ENCODE measurements at places on chromosomes 3 and 15.

- no peak for DNase-seq
Observed at GRCh38 chr3:117063930-117064329, 354.4 kb downstream of the TUSC7 start.

DNA sequence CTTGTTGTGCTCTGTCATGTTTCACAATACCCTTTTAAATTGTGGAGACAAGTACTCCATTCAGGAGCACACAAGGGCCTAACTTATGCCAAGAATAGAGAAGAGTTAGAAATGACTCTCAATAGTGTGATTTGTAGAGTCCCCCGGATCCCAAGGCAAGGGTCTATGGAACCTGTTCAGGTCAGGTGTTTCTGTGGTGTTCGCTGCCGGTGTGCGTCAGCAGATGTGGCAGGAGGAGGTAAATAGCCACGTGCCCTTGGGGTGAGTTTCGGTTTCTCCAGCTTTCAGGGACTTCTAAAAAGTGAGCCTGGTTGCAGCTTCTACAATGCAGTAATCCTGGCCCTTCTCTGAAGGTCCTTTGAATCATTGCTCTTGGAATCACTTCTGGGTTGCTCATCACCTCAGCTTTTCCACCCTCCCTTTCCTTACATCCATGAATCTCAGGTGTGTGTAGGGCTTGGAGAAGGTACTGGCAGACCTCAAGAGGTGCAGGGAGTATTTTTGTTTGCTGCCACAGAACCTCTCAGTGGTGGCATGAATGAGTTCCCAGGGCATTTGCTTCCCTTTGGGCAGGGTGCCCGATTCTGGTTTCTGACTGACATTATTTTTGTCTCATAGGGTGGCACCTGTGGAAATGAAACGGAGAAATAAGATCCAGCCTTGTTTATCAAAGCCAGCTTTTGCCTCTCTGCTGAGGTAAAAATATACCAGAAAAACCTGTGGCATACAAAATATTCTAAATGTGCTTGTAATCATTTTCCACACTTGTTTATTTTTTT is 7.3 kb downstream of the ST3GAL6 start:
- DNase-seq = no peak

- no peak for DNase-seq
Observed at GRCh38 chr3:18085429-18085828, 339.7 kb downstream of the SATB1 start.

GRCh38 chr3:105829229-105829628 is 39.6 kb downstream of the CBLB start:
- no peak for DNase-seq

DNA sequence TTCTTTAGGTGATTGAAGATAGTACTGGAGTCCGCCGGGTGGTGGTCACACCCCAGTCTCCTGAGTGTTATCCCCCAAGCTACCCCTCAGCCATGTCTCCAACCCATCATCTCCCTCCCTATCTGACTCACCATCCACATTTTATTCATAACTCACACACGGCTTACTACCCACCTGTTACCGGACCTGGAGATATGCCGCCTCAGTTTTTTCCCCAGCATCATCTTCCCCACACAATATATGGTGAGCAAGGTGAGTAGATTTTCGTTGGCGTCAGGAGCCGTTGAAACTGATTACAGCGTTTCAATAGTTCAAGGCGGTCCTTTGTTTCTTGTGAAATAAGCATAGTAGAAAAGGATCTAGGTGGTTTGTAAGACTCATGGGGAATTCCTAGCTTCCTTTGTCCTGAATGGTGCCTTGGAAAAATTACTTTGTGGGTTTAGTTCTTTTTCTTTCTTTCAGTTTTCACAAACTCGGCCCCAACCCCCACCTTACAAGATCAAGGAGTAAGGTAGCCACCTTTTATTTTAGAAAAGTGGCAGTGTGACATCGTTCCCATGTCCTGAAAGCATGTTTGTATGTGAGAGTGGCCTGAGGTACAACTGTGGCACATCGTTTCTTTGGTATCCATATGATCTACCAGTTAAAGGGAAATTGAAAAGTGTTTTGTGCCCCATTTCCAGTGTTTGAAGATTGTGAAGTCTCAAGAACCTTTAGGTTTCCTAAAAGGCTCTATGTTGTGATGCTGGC is 200.6 kb downstream of the GHSR start:
- DNase-seq = no peak

GRCh38 chr3:156371701-156372100 is 183.2 kb downstream of the SSR3 start:
- DNase-seq = no peak

GRCh38 chr15:57095896-57096295 is 177.5 kb downstream of the TCF12 start:
- DNase-seq = no peak

DNA sequence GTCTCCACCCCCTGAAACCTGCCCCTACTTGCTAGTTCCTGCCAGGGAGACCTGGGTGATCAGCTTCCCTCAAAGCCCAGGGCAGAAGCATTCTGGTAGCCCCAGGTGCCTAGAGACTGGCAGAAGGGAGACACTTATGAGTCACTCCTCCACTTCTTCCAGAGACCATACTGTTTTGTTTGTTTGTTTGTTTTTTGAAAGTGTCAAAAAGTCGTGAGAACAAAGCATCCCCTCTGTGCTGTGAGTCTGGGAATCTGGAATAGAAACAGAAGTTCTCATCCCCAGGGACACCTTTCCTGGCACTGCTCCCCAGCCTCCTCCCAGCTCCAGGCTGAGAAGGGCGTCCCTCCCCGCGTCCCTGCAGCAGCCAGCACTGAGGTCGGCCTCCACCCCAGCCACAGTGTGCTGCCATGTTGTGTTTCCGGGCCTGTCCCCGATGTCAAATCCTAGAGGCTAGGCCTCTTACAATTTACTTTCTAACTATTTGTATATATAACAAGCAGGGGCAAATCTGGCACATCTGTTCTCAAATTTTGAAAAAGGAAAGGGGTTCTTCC is 573.0 kb downstream of the RBMS3 start:
- DNase-seq = no peak

DNA sequence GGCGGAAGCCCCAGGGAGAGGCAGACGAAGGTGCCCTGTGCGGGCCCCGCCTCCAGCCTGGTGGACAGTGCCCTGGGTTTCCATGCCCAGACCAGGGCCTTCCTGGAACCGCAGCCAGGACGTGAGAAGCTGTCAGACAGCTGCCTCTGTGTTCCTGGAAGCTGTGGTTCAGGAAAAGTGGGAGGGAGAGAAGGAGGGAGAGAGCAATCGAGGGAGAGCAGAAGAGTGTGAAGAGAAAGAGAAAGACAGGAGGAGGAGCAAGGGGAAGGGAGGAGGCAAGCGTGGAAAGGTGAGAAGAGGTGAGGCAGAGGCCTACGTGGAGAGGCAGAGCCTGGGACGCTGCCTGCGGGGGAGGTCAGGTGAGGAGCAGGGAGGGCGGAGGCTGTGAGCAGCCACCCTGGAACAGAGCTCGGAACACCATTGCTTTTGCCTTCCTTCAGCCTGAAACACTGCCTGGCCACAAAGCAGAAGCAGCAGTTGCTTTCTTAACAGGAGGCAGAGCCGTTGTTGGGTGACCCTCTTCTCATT is 18.6 kb downstream of the ZDHHC19 start:
- DNase-seq = no peak

GRCh38 chr3:111695636-111696117 is 100.5 kb upstream of the ZBED2 start:
- no peak for DNase-seq

DNA sequence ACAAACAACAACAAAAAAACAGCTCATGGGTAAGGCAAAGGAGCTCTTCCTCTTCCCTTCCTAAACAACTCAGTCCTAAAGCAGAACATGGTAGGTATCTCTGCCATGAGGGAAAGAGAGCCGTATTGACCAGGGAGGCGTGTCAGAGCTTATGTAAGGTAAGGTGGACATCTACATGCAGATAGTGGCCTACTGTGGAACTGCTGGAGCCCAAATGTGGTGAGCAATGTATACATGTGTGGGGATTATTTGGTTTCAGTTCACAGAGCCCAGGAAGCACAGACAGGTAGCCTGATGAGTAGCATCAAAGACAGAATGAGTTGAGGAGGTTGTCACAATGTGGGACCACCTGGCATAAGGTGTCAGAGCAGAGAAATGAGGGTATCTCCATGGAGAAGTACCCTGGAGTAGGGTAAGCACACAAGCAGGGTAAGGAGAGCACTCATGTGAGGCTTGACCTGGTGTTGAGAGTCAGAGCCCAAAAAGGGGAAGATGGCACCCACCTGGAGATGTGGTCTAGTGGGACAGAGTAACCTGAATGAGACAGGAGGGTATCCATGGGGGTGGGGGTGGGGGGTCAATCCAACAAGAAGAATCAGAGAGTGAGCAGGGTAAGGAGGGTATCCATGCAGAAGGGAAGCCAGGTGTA is 45.5 kb downstream of the DENND6A start:
- no peak for DNase-seq

- DNase-seq = no peak
Observed at GRCh38 chr3:51353131-51353530, 32.0 kb upstream of the MANF start.

- no peak for DNase-seq
Observed at GRCh38 chr15:52224211-52224610, 33.0 kb upstream of the GNB5 start.

DNA sequence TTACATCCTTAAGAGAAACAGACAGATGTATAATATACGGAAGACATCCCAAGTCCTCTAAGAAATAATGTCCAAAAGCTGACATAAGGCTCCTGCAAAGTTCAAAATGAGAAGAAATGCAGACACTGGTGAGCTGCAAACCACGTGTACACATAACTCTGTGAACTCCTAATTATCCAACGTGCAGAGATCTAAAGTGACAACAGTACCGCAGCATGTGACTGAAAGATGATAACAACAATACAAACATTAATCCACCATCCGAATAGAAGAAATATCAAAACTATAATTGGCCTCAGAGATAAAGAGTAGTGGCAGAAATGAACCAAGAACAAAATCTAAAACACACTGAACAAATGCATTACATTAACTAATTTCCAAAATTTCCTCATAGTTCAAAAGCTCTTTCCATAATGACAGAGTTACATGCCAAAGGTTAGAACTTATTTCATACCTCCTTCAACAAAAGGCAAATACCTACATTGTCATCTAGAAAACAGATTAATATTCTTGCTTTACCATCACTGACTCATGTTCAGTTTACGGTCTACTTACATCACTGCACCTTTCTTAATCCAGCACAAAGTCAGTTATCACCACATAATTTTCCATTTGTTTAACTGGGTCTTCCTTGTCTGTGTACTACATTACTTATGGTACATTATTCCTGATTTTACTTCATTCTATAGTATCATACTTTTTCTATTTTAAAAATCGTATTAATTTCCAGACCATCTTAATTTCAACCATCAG is 2.2 kb downstream of the PDCD10 start:
- no peak for DNase-seq

- no peak for DNase-seq
Observed at GRCh38 chr3:17793542-17794195, 51.2 kb upstream of the TBC1D5 start.

DNA sequence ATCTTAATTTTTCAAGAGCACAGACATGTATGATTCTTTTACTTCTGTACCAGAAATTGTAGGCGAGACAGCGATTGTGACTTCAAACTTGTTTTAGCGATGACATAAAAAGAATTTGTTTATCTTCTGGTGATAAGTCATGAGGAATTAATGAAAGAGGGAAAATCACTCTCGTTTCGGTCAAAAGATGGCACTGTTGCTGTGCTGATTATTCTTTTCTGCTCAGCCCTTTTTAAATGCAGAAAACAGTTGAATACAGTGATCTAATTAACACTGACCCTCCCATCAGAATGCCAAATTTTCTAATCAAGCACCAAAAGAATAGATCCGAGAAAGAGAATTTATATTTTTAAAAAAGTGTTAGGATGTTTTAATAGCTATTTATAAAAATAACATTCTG is 52.6 kb downstream of the NSUN3 start:
- no peak for DNase-seq

- DNase-seq = peak; percentile 47
Observed at GRCh38 chr3:23740517-23740965, 65.2 kb upstream of the UBE2E1 start.

DNA sequence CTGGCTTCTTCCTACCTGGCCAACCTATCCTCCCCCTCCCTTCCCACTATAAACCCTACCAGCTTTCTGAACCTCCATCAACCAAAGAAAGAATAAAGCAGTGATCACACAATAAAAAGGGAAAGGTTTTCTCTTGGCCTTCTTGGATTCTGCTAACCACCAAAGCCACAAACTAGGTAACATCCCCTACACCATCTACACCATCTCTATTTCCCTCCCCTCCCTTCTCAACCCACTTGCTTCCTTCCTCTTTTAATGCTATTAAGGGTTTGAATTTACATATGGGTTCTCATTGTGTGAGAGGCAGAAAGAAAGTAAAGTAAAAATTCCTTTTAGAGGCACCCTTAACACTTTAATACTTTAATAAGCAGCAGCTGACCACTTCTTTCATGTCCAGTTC is 25.8 kb upstream of the RSL24D1 start:
- no peak for DNase-seq

DNA sequence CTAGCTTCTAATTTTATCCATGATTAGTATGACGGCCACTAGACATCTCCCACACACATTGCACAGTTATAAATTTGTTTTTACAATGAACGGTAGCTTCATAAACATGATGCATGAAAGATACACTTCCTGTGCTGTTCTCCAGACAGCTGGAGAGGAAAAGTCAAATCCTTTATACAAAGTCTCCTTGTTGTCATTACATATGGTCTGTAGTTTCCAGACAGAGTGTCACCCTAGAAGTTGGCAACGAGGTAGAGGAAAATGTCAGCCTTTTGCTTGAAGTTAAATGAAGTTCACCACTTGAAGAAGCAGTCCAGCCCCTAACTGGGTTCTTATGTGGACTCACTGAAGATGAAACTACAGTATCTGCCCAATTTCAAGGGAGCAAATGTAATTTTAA is 253.0 kb upstream of the P2RY1 start:
- no peak for DNase-seq

DNA sequence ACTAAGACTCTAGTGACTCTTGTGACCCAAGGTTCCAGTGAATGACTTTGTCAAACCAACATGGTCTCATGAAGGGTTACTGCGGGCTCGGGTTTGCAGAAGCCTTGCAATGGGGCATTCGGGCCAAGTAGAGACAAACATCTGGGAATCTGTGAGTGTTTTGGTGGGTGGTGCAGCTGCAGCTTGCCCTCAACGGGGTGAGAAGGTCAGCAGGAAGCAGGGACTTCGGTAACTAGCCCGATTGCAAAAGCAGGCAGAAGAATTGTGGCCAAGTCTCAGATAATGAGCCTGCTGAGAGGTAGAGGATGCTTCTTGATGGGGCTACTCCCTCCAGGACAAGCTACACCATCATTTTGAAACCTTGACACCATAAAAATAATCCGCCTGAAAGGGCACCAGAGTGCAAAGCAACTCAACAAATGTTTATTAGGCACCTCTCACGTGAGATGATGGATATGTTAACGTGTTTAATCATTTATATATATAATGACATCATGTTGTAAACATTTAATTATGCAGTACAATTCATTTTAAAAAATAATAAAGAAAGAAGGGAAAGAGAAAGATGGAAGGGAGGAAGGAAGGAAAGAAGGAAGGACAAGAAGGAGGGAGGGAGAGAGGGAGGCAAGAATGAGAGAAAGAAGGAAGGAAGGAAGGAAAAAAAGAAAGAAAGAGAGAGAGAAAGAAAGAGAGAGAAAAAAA is 263.9 kb upstream of the IGF1R start:
- no peak for DNase-seq

- peak; percentile 70 for DNase-seq
Observed at GRCh38 chr3:141796081-141796888, 33.1 kb downstream of the GRK7 start.

GRCh38 chr3:113212150-113212843 is 940 bp downstream of the BOC start:
- DNase-seq = no peak

- DNase-seq = no peak
Observed at GRCh38 chr3:16437640-16438039, 75.9 kb downstream of the RFTN1 start.
